ENCODE measurements at places on chromosomes 1 and 21.

DNA sequence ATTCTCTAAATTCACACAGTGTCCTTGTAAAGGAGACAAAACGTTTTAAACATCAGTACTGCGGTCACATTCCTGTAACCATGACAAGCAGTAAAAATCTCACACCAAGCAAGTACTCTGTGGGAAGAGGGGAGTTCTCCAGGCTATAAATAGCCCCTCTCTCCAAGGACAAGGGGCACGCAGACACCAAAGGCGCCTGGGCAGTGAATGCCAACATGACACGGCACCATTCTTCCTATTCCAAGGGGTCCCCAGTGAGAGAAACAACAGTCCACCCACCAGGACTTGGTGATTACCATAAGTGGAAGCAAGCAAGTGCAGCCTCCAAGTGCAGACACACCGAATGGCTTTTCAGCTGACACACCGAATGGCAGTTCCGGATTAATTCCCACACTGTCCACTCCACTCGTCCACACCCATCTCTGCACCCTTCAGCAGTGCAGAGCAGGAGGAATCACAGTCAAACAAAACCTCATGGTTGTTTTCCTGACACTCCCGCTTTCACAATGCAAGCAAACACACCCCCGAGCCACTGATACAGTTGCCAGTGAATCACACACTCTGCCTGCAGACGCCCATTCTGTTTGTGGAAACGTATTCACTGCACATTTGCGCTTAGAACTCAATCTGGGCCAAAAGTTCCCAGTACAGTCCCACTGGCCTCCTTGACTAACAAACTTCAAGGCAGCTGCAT is 1.8 kb downstream of the PTTG1IP start:
- no peak for DNase-seq

GRCh38 chr1:81804312-81804711 is 3.6 kb downstream of the ADGRL2 start:
- DNase-seq = no peak

DNA sequence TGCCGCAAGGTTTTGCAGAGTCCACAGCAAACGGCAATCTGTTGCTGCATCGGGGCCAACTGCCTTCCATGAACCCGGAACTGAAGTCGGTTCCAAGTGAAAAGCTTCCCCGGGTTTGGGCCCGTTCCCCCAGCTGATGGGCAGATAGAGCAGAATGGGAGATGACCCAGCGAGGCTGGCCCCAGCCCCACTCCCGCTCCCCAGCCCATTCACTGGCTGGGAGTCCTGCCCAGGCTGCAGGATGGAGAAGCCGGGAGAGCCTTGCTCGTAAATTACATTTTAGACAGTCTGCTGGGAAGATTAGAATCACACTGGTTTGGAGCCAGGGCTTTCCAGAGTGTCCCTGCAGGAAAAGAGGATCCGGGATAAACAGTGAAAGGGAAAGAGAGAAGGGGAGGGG is 31.6 kb upstream of the PAX7 start:
- no peak for DNase-seq

DNA sequence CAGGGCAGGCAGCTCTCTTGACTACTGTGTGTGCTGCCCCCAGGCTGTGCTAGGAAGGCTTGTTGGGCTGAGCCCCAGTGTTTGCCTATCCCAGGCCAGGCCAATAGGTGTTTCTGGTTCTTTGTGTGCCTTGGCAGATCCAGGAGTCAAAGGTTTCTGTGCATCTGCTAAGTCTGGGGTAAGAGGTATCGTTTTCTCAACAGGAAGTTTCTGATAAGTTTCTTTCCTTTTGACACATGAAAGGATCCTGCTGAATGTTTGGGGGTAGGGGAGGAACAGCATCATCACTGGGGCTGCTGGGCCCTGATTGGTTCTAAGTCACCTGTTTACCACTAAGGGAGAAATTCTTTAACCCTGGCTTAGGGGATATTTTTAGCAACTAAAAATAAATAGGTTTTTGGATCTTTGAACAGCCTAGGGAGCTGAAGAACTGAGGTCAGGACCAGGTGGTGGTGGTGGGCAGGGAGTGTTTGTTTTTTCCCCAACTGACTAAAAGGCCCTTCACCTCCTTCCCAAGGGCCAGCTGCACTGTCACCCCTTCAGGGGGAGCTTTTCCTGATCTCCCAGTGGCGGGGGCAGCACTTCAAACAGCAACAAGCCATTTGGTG is 85.1 kb downstream of the KCNN3 start:
- peak; percentile 15 for DNase-seq

DNA sequence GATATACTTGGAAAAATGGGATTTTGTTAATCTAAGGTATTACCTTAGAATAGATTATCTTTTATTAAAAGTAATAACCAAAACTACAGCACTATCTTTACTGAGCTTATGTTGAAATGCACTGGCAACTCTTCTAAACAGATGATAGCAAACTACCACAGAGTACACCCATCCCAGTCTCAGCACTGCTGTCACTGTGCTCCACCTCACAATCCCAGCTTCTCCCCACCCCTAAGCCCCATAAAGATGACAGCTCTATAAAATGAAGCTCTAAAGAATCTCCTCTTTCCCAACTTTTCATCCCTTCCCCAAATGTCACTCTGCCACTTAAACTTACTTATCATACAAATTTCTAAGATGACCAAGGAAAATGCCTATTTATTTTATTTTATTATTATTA is 6.4 kb downstream of the DSTYK start:
- DNase-seq = no peak

DNA sequence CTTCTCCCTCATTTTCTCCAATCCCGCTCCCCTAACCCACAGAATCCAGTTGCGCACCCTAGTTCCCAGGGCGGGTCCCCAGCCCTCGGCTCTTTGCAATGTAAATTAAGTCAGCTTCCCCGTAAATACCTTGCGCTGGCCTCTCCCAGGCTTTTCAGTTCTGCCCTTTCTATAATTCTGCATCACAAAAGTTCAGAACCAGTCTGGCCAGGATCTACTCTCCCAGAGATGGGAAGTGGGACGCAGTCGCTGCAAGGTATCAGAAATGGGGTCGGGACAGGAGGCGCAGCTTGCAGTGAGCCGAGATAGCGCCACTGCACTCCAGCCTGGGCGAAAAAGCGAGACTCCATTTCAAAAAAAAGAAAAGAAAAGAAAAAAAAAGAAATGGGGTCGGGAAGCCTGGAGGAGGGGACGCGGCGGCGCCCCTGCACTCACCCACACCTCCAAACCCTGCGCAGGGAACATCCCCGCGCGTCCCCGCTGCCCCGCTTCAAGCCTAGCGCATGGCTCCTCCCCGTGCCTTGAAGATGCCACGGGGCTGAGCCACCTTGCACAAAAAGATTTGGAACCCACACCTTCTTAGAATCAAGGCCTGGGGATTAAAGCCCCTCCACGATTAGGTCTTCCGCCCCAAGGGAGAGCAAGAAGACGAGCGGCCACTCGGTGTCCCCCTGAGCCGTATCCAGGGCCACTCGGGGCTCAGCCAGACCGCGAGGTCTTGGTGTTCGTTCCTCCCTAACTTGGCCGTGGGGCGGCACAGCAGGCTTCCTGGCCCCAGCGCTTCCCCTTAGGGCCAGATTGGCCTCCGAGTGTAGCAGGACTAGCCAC is 27.2 kb upstream of the ITLN2 start:
- DNase-seq = no peak

GRCh38 chr1:76939050-76939816 is 72.0 kb downstream of the ST6GALNAC5 start:
- no peak for DNase-seq

- DNase-seq = no peak
Measured at GRCh38 chr21:35606578-35606977, 453.7 kb downstream of the SETD4 start.

DNA sequence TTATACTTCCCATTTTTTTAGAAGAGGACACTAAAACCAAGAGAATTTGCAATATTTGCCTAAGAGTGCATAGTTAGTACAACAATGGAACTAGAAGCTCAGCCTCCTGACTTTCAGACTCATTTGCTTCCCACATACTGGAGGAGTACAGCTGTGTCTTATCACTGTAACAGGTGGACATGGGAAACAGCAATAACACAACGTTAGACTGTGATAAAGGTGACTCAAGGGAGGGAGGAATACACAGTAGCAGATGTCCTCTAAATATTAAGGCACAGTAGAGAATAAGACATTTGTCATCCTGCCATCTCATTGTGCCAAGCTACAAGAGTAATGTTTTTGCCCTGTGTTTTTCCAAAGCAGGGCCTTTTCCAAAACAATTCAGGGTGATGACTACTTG is 55.4 kb upstream of the JAK1 start:
- DNase-seq = no peak

GRCh38 chr1:154629061-154629674 is 21.2 kb upstream of the ADAR start:
- DNase-seq = no peak

- no peak for DNase-seq
Measured at GRCh38 chr1:156658945-156659574, 17.1 kb downstream of the BCAN start.

- no peak for DNase-seq
Measured at GRCh38 chr1:29465755-29466154, 229.4 kb downstream of the PTPRU start.

DNA sequence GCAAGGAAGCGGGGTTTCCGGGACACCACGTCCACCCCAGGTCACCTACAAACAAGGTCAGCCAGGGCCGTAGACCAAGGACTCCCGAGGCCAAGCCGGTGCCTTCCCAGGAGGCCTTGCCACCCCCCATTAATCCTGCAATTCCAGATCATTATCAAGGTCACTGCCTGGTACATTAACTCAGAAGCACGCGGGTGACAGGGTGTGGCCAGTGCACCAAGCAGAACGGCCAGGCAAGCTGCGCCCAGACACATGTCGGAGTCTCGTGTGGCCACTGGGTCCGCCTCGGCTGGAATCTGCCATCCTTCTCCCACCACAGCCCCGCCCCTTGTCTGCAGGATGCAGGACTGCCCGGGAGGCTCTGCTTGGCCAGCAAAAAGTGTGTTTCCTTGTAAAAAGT is 144.7 kb downstream of the PRDM16 start:
- no peak for DNase-seq

GRCh38 chr1:178527117-178527516 is 14.2 kb downstream of the TEX35 start:
- DNase-seq = no peak

GRCh38 chr21:26883768-26884167 is 38.6 kb upstream of the ADAMTS1 start:
- DNase-seq = no peak

- DNase-seq = no peak
Measured at GRCh38 chr1:73868810-73869336, 329.1 kb downstream of the LRRIQ3 start.

GRCh38 chr21:33522953-33523349 is 19.0 kb downstream of the GART start:
- no peak for DNase-seq

DNA sequence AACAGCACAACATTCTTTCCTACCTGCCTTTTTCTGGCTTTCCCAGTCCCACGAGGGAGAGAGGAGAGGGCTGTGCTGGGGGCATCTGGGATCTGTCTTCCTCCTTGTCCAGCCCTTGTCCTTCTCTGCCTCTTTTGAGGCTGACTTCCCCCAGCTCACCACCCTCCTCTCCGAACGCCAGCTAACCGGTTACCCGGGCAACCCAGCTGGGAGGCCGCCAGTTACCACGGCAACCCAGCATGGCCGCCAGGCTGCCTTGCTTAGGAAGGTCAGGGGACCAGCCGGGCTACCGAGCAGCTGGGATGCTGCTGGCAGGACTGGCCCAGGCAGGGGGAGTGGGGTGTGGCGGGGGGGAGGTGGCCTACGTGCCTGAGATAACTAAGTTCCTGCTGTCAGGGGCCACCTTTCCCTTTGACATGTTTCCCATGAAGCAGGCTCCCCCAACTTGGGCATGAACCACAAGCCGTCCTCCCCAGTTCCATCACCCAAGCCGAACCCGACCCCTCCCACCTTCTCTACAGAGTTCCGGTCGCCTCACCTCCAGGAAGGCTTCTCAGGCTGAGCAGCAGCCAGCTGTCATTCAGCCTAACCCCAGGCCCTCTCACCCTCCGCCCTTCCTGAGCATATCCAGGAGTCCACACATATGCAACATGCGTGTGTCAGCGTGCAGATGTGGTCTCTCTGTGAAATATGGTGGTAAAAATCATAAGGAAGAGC is 8.7 kb downstream of the PLEKHA6 start:
- no peak for DNase-seq

DNA sequence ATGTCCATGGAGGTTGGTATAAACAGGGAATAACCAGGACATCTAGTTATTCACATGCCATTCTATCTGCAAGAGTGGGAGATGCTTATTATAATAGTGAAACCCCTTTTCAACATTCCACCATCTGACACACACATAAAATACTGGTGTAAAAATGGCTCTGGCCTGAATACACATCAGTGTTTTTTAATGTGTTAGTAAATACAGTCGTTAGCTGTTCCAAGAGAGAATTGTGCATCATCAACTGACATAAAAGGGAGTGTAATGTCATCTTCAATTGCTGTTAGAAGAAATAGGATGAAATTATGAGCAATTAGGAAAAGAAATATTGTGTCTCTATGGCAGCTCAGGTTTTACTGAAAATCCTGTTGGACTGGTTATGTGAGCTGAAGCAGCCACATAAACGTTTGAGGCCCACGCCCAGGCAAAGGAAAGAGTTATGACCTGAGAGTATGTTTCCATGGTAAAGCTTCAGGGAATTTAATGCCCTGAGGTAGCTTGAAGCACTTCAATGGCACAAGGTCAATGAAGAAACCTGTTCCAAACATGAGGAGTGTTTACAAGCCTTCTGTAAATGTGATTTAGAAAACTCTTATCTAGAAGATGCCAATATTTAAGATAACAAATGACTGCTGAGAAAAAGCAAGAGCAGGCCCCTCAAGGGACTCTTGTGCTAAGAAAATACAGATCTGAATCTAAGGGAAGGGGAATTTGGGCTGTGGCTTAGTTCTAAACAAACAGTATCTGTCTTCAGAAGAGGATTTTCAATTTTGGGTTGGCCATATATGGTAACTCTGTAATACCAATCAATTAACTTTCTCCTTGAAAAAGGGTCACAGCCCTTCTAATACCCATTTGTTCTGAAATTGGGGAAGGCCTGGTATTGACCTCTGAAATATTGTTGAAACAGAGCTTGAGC is 384.3 kb downstream of the SEC16B start:
- no peak for DNase-seq

DNA sequence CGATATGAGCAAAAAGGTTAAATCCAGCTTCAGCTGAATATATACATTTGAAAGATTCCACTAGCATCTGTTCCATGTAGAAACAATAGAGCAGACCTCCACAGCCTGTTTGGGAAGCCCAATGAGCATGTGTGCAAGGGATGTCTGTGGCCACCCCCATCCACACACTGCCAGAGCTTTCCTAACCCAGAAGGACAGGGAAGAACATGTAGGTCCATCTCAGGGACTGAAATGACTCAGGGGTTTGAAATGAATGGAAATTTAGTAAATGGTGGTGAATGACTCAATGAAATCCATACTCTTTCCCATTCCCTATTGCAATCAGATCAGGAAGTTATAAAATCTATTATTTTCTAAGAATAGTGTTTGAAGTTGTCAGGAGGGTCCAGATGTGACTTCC is 397.2 kb downstream of the DUSP10 start:
- no peak for DNase-seq

DNA sequence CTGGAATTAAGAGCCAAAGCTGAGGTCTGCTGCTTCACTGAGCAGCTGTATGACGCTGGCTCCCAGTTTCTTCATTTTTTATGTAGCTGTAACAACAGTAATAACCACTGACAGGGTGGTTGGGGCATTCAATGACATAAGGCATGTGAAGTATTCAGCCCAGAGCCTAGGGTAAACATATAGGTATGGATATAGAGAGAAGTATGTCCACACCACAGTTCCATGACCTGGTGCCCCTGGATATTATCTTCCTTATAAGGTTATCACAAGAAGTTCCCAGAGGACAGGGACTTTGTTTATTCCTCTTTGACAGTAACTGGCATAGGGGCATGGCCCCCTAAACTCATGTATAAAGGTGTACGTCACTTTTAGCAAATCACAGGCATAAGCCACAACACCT is 14.7 kb downstream of the RAB42 start:
- DNase-seq = no peak

All from activated T-helper 1 cell treated with anti-CD3 and anti-CD28 coated beads, Interleukin-2, amount 50 U/mL, for 16 hours (primary cell).